Activated CD4-positive, alpha-beta T cell treated with anti-CD3 and anti-CD28 coated beads for 1 hour (primary cell): ENCODE measurements at places on chromosomes 16 and 17.

GRCh38 chr16:30535106-30535776, 583 bp upstream of the ZNF747 start:
- no peak for DNase-seq

GRCh38 chr17:68589086-68589485, 12.1 kb downstream of the FAM20A start:
- no peak for DNase-seq

DNA sequence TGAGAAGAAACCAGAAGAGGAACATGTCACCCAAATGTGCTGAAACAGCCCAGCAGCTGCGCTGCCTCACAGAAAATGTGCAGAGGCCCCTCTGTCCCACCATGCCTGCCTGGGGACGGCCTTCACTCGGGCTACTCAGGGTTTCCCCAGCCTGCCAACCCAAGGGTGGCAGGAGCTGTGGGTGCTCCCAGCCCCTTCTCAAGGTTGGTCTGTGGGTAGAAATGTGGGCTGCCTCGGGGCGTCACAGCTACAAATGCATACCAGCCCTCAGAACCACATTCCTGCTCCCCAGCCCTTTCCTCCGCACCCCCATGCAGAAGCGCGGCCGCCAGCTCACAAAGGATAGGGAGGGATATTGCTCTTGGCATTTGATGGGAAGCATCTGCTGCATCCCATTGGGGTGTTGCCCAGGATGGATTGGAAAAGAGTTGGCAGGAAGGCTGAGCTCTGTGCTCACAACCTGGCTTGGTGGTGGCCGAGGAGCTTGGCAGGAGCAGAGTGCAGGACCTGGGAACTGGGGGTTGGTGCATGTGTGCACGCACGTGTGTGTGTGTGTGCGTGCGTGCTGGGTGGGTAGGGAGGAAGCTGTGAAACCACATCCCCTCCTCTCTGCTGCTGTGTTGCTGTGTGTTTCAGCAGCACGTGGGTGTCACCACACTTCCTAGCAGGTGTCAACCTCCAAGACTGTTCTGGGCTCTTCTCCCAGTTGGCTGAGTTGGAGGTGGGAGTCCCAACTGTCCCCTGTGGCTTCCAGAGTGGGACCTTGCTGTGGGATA, 304.4 kb downstream of the SEC14L1 start:
- peak; percentile 68 for DNase-seq

DNA sequence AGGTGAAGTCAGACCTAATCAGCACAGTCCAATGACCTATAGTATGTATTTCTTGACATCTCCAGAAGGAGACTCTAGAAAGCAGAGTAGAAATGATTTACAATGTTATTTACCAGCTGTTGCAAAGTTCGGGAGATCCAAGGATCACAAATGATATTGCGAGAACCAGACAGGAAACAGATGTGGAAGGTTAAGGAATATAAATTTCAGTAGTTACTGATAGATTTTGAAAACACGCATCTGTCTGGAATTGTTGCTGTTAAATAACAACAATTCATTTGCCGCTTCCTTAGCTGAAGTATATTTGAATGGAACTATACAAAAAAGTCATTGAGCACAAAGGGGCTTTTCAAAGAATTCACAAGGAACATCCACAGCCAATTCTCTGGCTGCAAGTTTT, 72.0 kb downstream of the STXBP4 start:
- DNase-seq: no peak

DNA sequence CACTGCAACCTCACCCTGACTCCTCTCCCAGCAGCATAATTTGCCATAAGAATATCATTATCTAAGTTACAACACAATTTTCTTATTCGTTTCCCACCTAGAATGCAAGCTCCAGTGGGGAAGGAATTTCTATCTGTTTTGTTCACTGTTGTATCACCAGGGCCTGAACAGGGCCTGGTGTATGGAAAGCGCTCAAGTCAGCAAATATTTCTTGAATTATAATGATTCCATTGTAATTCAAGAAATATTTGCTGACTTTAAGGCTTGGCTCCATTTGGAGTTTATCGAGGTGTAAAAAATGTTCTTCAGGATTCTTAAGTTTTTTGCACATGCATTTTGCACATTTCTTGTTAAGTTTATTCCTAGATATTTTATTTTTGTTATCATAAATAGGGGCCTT, 58.4 kb downstream of the RBFOX3 start:
- DNase-seq: no peak

DNA sequence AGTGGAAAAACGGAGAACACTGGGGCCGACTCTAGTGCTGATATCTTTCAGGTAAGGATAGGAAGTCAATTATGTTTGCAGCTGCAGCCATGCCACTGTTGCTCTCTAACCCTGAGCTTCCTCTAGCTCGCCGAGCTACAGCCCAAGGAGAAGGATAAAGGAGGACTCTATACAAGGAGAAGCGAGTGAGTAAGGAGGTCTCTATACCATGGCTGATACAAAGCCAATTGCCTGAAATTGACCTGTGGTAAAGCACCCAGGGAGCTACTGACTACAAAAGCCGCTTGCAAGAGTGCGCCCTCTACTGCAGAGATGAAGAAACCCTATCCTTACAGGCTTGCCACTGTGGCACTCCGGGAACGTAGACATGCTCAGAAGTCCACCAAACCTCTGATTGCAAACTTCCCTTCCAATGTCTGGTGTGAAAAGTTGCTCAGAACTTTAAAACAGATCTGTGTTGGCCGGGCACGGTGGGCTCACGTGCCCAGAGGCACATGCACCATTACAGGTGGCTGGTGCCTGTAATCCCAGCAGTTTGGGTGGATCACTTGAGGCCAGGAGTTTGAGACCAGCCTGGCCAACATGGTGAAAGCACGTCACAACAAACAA, 10.8 kb upstream of the SLC46A1 start:
- DNase-seq: peak; percentile 25

DNA sequence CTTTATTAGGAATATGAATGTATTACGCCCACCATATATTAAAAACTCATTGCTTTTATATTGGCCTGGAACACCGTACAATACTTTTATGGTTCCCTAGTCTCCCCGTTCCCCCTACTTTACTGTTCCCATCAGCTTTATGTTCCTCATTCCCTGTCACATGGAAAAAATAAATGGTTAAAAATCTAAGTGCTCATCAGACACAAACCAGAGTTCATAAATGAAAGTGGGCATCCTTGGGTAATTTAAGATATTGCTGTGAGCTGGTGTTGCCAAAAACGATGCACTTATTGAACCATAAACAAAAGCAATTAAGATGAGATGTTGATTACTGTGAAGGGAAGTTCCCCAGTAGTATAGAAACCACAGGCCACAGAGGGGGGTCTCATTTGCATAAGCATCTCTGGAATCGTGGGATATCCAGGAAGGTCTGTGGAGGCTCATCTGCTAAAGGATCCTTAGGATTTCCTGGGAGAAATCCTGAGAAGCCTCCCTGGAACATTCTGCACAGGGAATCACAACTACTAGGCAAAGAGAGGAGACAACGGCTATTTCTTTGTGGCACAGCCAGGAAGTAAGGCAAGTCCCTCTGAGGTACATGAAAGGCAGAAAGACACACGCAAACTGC, 591.4 kb upstream of the CDH11 start:
- no peak for DNase-seq

GRCh38 chr16:28491230-28491969, 474 bp downstream of the CLN3 start:
- DNase-seq: no peak

GRCh38 chr16:15422222-15422621, 12.2 kb upstream of the BMERB1 start:
- DNase-seq: no peak

DNA sequence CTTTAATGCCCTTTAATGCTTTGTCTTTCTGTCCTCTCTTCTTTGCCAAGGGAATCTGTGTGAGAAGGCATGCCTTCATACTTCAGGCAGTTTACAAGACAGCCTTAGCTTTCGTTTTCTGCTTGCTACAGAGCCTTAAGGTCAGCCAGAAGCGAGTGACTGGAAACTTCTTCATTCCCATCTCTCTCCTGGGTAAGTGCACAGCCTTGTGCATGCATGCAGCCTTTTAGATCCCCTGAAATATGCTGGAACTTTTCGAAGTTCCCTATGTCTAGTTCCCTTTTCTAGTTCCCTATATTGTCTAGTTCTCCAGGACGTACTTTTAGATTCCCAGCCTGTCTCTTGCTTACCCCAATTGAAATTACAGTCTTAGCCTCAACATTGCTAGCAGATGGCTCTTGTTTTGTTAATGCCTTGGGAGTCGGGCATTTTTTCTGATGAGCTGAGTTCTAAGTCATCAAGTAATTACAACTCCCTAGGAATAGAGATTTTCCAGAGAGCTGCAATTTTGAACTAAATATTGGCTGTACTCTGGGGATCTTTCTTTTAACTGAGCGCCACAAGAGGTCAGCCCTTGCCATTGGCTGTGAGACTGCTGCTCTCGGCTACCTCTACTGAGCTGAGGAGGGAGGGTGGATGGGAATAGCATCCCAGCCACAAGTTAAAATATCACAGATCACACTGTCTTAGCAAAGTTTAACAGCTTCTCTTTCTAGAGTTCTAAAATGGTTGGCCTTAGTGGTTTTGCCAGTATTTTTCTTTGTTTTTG, 22.7 kb upstream of the PPM1D start:
- no peak for DNase-seq

- DNase-seq: no peak
Measured at GRCh38 chr16:76787394-76787793, 403.6 kb upstream of the MON1B start.

GRCh38 chr17:69882281-69882680, 192.7 kb upstream of the KCNJ16 start:
- no peak for DNase-seq

GRCh38 chr16:8967132-8967821, 3.6 kb upstream of the USP7 start:
- no peak for DNase-seq

DNA sequence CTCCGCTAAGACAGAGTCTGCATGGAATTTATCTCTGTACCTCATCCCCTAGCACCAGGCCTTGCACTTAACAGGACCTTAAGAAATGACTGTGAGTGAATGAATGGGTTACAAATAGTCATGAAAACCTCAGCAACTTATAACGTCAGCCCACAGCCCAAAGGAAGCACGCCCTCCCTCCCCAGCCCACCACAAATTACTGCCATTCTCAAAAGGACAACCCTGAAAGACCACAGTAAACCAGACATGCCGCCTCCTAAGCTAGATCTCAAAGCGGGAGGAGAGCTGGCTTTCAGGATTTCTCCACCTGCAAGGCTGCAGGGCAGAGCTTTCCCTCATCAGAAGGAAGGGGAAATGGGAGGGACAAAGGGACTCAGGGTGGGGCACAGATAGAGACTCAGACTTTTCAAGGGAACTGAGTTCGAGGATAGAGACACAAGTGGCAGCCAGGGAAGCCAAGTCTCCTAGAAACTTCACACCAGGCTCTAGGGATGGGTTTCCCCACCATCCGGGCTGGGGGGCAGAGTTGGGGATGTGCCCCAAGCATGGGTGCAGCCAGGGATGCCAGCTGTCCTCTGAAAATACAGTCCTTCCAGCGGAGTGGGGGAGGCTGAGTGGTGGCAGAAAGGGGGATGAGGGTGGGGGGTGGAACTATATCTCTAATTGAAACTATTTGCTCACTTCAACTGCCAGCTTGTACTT, 56.7 kb downstream of the PLXDC1 start:
- DNase-seq: no peak

DNA sequence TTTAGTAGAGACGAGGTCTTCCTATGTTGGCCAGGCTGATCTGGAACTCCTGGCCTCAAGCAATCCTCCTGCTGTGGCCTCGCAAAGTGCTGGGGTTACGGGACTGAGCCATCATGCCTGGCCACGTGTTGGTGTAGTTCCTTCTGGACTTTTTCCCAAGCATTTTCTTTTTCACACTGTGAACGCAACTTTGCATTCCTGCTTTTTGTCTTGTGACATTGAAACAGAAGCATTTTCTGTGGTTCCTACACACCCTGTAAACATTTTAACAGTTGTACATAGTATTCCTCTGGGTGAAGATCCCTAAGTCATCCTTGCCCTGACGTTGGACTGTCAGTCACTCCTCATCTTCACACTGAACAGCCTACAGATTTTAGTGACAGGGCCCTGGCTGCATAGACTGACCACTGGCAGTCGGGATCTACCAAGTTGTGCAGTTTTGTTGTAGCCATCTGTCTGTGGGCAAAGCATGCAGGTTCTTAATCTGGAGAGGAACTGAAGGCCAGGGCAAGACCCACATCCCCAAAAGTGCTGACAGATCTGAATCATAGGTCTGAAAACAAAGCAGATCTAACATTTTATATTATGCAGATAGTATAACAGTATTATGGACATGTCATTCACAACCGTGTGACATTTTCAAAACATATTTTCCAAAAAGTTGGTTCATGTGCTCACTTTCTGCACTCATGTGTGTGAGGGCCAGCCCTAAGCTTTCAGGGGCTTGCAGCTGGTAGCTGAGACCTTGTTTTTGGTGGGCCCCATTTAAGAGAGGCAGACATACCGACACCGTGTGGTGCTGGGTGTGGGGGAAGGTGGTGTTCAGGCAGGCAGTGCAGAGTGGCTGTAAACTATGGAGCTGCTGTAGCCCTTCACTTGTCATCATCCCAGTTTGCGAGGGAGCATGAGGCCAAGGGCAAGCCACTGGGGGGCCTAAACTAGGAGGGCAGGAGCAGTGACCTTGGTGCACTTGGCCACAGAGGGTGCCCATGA, 59.9 kb downstream of the EPN2 start:
- no peak for DNase-seq

- DNase-seq: no peak
Measured at GRCh38 chr17:77501751-77502625, 361.2 kb downstream of the SEC14L1 start.

DNA sequence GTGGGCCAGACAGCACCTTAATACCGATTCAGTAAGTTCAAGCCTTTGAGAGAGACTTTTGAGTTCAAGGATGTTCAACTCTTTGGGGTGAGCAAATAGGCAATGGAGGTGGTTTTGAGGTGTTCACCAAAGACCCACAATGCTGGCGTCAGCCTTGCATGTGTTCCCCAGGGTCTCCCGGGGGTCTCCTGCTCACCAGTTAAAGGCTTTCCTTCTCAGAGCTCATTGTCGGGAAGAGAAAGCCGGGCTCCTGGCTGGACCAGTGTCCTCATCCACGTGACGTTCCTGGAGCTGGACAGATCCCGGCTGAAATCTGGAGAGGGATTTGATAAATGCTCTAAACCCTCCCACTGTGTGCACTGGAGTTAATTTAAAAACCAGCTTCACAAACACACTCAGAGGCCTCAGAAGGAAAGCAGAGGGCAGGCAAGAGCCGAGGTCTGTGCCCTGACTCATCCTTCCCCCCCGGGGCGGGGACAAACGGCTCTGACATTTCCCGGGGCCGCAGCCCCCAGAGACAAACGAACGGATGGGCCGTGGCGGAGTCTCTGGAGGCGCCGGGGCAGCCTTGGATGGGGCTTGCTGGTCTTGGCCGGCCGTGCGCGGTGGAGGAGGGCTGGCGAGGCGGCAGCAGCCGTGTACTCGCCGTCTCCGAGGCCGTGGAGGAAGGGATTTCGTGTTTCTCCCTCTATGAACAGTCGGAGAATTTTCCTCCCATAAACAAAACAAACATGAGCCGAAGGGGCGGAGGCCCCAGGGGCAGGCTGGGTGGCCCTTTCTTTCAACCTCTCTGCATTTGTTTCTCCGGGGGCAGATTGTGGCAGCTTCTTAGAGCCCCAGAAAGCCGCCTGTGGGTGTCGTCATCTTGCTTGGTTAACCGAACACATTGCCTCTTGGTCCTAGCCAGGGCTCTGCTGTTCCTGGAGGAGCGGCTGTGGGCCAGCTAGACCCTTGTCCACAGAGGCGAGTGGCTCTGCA, 94.2 kb downstream of the NTN1 start:
- DNase-seq: peak; percentile 14
